Mesothelial cell of epicardium (in vitro differentiated cells): ENCODE measurements at places on chromosomes 3 and 15.

DNA sequence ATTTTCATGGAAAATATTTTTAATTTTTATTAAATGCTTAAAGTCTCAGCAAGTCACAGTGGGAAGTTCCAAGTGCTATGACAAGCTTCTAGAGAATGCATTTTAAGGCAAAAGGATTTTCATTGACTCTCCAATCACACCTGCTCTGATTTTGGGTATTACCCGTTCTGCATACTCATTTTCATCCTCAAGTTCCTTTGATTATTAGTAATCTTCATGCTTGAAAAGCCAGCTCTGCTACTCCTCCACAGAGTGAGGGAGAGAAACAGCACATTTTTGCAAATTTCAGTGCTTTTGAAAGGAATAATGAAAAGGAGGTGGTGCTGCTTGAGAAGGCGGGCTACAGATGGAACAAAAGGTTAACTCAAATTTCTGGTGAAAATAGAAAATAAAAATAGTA, 450.7 kb downstream of the NSUN3 start:
- DNase-seq, result no peak

DNA sequence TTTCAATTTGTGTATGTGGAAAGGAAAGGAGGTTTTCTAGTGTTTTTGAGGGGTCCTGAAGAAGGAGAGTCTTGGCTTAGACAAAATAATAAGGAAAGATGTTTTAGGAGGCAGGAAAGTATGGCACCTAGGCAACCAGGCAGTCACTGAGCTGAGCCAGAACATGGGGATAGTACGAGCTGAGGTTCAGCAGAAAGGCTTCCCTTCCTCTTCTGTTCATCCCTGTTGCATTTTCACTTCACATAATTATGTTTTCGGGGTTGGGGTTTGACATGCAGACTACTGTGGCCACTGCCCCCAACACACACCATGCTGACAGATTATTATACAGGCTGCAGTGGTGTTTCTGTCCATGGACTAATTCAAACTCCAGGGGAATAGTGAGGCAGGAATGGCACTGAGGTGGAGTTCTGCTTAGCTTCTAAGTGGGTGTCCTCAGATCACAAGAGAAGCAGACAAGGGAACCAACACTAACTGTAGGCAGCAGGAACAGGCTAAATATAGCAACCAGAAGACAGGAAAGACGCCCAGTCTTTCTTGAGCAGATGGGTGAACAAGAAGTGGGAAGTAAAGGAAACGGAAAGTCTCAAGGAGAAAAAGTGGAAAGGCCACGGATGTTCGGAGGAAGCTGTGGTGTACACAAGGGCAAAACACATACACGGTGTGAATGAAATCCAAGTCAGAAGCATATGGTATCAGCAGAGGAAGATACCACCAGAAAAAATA, 305.8 kb downstream of the PLCL2 start:
- no peak for DNase-seq

DNA sequence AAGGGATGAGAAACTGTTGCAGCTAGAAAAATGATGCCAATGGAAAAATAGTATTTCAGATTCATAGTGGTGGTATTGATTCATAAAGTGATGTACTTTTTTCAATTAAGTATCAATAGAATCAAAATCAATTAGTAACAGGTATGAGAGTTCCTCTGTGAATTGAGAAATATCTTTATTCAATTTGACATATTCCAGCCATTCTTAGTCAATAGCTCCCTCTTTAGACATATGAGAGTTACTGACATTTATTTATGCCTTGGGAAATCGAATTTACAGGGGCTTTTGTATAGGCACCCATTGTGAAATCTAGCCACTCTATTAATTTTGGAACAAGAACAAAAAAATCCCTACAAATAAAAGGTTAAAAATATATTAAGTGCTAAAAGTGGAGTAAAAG, 386.9 kb upstream of the CNTN3 start:
- DNase-seq, result no peak

DNA sequence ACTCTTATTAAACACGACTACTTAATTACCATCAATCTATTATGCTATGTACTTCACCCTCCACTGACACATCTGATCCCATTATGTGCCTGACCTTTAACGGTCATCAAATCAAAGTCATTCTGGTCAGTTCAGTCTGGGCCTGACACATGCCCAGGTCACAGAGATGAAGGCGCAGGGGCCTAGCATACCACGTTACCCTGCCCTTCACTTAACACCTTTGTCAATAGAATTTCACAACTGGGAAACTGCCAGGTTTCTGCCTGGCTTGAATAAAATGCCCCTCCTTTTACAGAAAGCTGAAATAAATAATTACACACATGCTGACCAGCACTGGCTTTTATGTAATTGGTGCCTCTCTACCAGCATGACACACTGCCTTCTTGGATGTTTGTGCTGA, 39.5 kb downstream of the MECOM start:
- DNase-seq, result no peak
